Pancreas (tissue), 10 donors: ENCODE measurements at places on chromosomes 5 and 9. TPM values are rescaled to one million over a fixed set of nuclear protein-coding genes. Genes with fewer than 3 reads are reported as not detected.

Gene PTGR1
- 16.0 TPM for total RNA-seq

Gene PALM2AKAP2
- total RNA-seq: 5.3 TPM

Gene NTNG2
- total RNA-seq: 6.4 TPM

Gene NEURL1B
- total RNA-seq: 3.2 TPM

Gene ARL10
- total RNA-seq: 3.1 TPM

Gene PCDHGA3
- total RNA-seq: 2.0 TPM

DNA sequence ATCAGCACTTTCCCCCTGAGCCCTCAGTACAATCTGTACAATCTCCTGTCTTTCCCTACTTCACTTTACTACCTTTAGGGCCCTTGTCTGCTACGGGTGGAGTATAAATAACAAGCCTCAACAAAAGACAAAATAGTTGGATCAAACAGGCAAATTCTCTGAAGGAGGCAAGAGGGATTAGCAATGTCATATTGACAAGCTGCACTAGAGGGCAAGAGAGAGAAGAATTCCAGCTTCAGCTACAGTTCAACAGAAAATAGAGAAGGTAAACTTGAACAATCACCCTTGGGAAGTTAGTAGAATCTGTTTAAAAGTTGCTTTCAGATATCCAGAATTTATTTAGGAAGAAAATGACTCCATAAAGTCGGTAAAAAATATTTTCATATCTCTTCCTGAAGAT lies 68.4 kb upstream of the IZUMO3 start:
- no peak for DNase-seq

GRCh38 chr9:15300218-15300617 lies 6.8 kb downstream of the TTC39B start:
- DNase-seq: no peak

DNA sequence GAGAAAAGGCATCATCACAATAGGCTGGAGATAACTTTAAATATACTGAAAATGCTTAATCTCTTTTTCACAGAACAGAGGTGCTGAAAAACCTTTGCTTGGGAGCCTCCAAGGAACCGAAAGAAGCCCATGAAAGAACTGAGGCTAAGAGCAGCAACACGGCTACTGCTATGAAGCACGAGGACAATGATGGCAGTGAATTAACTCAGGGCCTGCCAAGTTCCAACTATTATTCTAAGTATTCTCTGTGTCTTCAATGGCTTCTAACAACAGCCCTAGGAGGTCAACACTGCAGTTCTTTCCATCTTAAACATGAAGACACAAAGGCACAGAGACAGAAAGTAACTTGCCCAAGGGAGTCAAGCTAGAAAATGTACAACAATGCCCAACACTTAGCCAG lies 293.0 kb upstream of the DAP start:
- DNase-seq: no peak

- no peak for DNase-seq
These were observed 240.8 kb upstream of the ZNF462 start for GRCh38 chr9:106622164-106622487.
